ENCODE measurements at places on chromosomes 1 and 21.
A peak's percentile ranks its signal among the peaks of the same experiment; 100 is the strongest.

GRCh38 chr1:147735423-147735822, 25.0 kb downstream of the GJA5 start:
- no peak for DNase-seq

GRCh38 chr1:18239671-18240070, 132.1 kb downstream of the IGSF21 start:
- DNase-seq = no peak

GRCh38 chr1:112393631-112393974, 2.4 kb upstream of the CTTNBP2NL start:
- no peak for DNase-seq

DNA sequence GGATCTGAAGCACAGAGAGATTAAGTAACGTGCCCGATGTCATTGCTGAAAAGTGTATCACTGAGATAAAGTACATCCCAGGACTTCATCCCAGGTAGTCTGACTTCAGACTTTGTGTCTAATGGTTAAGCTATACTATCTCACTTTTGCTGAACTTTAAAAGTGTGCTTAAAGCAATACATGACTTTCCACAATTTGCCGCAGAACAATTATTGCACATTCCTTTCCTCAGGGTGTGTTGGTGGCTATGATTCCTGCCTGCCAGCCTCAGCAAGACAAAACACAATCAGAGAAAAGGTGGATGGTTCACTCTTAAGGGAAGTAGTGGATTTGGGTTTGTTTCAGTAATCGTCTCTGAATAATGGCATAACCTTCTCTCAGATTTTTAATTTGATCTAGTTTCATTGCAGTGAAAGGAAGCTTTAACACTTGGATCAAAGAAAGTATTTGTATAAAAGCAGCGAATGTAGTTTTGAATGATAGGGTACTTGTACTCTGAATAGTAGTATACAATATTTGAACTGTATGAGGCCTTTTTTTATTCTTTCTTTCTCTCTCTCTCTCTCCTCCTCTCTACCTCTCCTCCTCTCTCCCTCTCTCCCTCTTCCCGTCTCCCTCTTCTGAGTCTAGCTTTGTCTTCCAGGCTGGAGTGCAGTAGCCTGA, 47.0 kb downstream of the CNST start:
- no peak for DNase-seq

DNA sequence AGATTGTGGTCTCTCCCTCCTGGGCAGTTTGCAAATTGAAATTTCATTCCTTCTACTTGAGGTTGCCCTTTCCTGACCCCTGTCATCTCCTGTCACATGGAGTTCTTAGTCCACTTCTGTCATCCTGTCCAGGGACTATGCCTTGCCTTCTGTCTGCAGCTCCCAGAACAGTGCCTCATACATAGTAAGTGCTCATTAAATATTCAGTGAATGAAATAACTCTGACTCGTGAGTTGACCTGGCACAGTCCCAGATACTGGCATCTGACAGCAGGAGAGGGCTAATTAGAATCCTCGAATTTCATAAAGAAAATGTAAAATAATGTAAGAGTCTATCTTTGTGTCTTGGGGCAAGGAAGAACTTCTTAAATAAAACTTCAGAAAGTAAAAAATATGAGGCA, 50.8 kb downstream of the CNIH3 start:
- no peak for DNase-seq

DNA sequence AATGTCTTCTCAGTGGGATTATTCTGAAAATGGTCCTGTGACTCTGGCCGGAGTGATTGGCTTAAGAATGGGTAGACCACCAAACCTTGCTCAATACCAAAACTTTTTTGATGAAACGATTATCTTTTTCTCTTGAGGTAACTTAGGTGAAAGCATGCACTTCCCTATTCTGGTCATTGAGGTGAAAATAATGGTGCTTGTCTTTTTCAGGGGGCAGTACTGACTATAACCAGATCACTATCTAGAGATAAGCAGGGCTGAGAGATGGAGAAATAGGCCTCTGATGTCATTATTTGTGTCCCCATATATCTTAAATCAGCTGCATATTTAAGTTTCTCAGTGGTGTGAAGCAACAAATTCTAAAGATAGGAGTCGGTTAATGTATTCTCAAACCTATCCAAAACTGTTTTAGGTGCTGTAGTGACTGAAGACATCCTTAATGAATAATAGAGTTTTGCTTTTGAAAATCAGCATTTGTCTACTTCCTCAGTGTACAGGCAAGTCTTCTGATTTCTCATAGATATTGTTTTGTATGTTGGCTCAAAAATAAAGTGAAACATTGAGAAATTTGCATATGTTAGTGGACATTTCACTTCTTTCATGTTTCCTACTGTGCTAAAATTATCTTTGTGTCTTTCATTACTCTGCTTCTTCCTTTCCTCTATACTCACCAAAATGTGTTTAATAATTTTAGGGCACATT, 735.3 kb upstream of the ADGRL4 start:
- no peak for DNase-seq

GRCh38 chr1:214460304-214460916, 91.0 kb downstream of the PTPN14 start:
- DNase-seq = no peak

DNA sequence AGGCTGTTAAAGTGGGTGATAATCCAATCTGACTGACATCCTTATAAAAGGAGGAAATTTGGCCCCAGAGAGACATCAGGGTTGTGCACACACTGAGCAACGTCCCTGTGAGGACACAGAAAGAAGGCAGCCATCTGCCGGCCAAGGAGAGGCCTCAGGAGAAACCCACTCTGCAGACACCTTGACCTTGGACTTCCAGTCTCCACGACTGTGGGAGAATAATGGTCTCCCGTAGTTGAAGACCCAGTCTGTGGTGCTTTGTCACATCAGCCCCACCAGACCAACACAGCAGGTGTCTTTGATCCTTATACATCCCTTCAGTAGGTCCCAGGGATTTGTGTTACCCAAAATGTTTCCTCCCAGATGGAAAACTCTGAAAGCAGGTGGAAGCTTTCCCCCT, 4.2 kb upstream of the DNAJC28 start:
- DNase-seq = no peak

DNA sequence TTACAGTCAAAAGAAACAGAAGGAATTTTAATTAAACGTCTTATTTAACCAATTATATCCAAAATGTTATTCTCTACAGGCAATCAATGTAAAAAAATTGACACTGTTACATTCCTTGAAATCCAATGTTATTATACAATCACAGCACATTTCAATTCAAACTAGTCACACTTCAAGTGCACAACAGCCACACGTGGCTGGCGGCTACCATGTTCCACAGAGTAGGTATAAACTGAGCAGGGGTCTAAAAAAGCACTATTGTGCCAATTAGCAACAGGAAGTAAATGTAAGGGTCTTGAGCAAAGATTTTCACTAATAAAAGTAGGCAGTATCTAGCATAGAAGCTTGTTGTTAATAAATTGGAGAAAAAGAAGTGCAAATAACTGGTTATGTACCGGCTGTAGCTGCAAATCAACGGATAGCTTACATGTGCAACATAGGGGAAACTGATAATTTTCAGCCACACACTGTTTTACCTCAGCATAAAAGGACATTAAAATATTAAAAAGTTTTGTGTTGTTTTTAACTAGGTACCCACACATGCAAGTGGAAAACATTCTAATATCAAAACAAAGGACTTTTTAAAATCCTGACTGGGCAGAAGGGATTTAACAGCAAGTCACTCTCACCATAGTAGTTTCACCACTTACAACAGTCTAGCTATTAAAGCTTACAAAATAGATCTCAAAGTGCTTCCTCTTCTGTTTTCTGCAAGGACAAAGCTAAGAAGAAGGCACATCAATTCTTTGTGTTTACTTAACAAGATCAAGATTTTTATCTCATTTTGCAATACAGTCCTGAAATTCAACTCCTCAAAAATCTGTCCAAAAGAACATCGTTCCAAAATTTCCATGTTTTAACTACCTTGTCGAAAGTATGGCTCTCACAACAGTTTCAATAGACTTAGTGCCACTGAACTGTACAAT, 2.5 kb downstream of the CSDE1 start:
- no peak for DNase-seq

GRCh38 chr1:171292799-171293198, 21.2 kb upstream of the FMO4 start:
- DNase-seq = no peak

- no peak for DNase-seq
Observed at GRCh38 chr1:75632350-75632949, 21.5 kb upstream of the SLC44A5 start.

GRCh38 chr1:204377800-204378668, 18.3 kb upstream of the PLEKHA6 start:
- DNase-seq = no peak

DNA sequence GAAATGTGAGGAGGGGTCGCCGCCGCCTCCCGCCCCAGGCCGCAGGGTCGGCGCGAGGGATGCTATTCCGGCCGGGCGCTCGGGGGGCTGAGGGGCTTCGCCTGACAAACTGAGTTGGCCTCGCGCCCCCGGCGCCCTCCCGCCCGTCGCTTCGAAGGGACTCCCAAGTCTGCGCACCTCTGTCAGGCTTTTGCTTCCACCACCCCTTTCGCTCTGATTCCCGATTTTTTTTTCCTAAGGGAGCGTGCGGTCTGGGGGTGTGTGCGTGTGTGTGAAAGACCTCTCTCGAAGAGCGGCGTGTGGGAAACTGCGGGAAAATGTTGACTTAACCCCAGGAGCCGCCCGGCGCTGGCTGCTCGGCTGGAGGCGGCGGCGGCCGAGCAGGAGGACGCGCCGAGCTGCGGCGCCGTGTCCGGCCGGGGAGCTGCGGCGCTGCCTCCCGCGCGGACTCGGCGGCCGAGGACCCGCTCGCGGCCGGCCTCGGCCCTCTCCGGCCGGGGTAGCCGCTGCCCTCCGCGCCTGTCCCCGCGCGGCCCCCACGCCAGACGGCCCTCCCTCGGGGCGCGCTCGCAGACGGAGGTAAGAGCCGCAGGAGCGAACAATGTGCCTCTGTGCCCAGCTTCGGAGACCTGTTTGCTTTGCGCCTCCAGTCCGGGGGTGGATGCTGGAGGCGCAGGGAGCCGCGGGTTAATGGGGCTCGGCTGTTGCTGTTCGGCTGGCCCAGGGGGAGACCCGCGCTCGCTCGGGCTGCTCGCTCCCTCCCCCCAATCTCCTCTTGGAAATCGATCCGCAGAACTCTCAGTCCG, 1.1 kb downstream of the ADGRL2 start:
- DNase-seq = no peak

DNA sequence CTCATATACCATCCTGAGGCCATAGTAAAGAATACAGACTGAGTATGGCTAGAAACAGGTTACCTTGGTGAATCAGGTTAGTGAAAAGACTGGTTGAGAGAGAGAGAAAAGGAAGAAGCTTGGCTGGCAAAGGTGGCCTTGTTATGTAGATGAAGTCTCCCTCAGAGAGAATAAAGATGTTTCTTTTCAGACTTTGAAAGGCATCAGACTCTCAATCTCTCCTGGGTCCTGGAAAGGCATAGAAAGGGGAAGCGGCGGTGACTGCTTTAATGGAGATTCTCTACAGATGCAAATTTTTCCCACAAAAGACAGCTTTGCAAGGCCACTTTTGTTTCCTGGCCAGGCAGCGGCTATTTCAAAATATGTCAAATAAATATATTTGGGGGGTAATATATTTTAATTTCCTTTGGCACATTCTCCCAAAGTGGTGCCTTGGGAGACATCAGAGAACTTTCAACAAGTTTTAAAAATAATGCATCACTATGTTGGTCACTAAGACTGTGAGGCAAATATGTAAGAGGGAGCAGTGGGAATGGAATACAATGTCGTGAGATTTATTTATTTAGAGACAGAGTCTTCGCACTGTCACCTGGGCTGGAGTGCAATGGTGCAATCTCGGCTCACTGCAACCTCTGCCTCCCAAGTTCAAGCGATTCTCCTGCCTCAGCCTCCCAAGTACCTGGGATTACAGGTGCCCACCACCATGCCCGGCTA, 46.1 kb downstream of the NPHS2 start:
- DNase-seq = no peak

GRCh38 chr1:25711555-25712298, 88.3 kb upstream of the SELENON start:
- DNase-seq = no peak

GRCh38 chr1:34781844-34782391, 904 bp downstream of the GJB3 start:
- DNase-seq = no peak

DNA sequence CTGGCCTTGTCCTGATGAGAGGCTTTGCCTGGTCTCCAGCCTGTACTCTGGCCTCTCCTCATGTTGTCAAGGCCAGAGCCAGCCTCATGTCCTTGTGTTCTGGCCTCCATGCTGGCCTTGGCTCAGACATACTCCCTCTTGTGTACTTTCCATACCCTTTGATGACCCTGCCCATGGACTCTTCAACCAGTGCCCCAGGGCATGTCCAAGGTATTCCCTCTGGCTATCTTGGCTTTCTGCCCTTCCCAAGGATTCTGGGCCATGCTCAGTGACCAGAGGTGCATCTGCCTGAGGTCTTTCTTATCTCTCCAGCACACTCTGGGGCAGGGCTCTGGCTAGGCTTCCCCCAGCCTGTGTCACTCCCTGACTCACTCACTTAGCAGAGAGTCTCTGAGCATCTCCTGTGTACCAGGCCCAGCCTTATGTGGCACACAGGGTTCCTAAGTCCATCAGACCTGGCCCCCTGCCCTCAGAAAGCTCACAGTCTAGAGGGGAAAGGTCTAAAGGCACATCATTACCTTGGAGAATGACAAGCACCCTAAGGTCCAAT, 141.4 kb upstream of the GRIK3 start:
- DNase-seq = no peak

- no peak for DNase-seq
Observed at GRCh38 chr1:52876843-52877242, 34.3 kb downstream of the ZYG11A start.

GRCh38 chr1:6108937-6109614, 63.4 kb downstream of the KCNAB2 start:
- no peak for DNase-seq

- DNase-seq = peak; percentile 68
Observed at GRCh38 chr1:100530880-100531487, 7.0 kb upstream of the GPR88 start.

DNA sequence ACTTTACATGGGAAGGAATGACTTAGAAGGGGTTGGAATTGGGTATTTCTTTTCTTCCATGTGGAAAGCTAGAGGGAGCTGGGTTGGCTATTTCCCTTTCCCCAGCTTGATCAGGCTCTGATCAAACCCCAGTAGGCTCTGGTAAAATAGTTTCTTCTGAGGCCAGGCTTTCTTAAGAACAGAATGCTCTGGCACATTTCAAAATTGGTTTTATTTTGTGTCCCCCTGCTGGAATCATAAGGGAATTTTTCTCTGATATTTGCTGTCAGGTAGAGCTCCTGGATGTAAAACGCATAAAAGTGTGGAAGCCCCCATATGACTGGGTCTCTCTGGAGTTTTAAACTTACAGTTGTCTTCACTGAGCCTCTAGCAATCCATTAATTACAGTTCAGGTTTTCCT, 17.1 kb upstream of the APOBEC4 start:
- DNase-seq = no peak
